Upper lobe of left lung (tissue), 6 donors: ENCODE measurements at places on chromosomes 3 and 15. TPM values are rescaled to one million over a fixed set of nuclear protein-coding genes. Genes with fewer than 3 reads are reported as not detected.

DNA sequence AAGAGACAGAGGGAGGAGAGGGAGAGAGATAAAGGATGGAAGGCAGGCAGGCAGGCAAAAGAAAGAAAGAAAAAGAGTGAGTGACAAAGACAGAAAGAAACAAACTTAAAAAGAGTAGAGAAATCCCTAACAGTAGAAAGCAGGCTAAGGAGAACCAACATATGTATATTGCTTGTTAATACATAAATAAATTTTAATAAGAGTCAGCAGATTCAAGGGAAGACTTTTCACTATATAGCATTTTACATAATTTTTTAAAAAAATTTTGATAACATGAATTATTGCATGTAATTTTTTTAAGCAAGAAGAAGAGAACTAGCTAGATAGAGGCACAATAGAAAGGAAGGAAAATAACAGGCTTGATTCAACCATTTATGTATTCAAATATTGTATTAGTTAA lies 291.6 kb downstream of the KCNH8 start:
- no peak overlapping the region for H3K27ac ChIP-seq
- DNase-seq, result no peak
- H3K4me1 ChIP-seq, result no peaks in the 10 kb centered on the region
- no peak overlapping the region for H3K4me3 ChIP-seq

DNA sequence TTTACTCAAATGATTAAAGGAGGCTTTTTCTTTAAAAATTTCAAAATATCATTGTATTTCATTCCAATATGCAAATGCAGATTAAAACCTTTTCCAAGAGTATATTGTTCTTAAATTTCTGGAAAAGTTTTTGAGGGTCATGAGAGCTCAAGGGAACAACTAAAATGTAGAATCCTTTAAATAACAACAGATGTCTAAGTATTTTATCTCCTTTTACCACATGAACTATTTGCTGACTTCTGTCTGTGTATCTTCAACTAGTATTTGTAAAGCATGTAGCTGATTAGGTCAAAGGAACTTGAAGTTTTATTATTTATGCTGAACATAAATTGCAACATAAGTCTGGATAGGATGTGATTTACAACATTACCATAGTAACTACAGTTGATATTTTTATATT lies 402.6 kb downstream of the CNTN6 start:
- H3K27me3 ChIP-seq, result no peaks in the 10 kb centered on the region
- H3K4me3 ChIP-seq, result no peak overlapping the region
- H3K27ac ChIP-seq, result no peak overlapping the region
- DNase-seq, result no peak
- no peaks in the 10 kb centered on the region for H3K4me1 ChIP-seq

DNA sequence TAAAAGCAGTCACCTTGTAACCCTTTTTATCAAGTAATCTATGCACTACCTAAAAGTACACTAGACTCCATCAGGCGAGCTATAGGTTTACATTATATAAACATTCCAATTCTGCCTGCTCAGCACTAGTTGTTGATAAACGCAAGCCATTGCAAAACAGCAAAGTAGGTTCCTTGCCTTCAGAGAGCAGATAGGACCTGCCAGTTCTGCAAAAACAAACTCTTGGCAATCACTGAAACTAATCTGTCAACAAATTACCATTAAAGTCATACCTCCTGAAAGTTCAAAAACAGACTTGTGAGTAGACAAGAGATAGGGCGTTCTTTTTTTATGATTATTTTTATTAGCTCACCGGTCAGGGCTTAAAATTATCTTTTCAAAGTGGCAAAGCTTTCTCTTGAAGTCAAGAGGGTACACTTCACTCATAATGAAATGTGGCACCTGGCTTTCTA lies 392.5 kb downstream of the FOXP1 start:
- no peak for DNase-seq
- H3K27me3 ChIP-seq, result no peaks in the 10 kb centered on the region
- H3K4me3 ChIP-seq, result no peak overlapping the region
- H3K36me3 ChIP-seq, result no peaks in the 10 kb centered on the region
- no peaks in the 10 kb centered on the region for H3K4me1 ChIP-seq

GRCh38 chr15:38991126-38991525 lies 426.5 kb upstream of the RASGRP1 start:
- H3K27ac ChIP-seq, result no peak overlapping the region
- no peaks in the 10 kb centered on the region for H3K27me3 ChIP-seq
- H3K4me1 ChIP-seq, result peaks cover 2% of the 10 kb centered on the region
- H3K4me3 ChIP-seq, result no peak overlapping the region
- H3K36me3 ChIP-seq, result no peaks in the 10 kb centered on the region

GRCh38 chr15:89751748-89752147 lies 699 bp upstream of the MESP1 start:
- H3K27me3 ChIP-seq, result no peaks in the 10 kb centered on the region
- H3K36me3 ChIP-seq, result no peaks in the 10 kb centered on the region
- DNase-seq, result no peak
- H3K4me3 ChIP-seq, result no peak overlapping the region

DNA sequence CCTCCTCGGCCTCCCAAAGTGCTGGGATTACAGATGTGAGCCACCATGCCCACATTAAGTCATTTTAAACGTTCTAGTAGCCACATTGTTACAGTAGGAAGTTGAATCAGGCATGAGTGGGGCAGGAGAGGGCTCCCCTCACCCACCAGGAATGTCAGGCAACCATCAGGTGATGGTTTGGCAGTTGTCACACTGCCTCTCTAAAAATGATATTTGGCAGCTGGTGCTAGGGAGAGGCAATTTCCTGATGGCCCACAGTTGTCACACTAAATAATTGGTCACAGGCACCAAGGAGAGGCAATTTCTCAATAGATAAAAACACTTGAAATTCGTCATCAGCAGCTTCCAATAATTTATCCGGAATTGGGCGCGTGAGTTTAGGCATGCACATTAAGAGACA lies 79.2 kb upstream of the ABHD2 start:
- DNase-seq, result no peak
- no peaks in the 10 kb centered on the region for H3K36me3 ChIP-seq
- no peak overlapping the region for H3K4me3 ChIP-seq
- no peak overlapping the region for H3K27ac ChIP-seq

Gene C2CD4A
- total RNA-seq, result not detected

DNA sequence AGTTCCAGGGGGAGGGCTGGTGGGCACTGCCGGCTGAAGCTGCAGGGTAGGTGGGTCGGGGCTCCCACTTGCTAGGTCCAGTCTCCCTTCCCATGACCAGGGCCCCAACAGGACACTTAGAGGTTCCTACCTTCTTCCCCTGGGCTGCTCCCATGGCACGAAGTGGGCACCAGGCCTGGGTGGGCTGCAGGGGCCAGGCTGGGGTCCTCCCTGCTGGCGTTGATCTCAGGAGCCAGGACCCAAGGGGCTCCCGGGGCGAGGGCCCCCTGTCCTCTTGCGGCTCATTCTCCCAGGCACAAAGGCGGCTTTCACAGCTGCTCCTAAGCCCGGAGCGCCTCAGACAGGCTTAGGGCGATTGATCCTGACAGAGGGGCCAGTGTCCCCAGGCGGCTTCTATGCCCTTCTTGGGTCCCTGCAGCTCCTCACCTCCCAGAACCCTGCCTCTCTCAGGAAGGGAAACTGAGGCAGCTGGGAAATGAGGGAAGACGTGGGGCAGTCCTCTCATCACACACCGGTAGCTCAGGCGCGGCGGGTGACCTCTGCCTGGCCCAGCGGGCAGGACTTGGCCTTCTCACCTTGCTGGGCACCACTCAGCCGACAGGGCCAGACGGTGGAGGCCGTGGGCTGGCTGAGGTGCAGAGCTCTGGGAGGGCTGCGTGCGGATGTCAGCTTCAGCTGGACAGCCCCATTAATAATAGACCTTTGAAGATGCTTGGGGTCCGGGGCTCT lies 39.6 kb downstream of the FAM3D start:
- no peaks in the 10 kb centered on the region for H3K27me3 ChIP-seq
- no peaks in the 10 kb centered on the region for H3K36me3 ChIP-seq
- no peak overlapping the region for H3K27ac ChIP-seq
- H3K4me3 ChIP-seq, result no peak overlapping the region
- H3K4me1 ChIP-seq, result peaks cover 32% of the 10 kb centered on the region

GRCh38 chr3:105561876-105562275 lies 195.2 kb downstream of the ALCAM start:
- no peaks in the 10 kb centered on the region for H3K36me3 ChIP-seq
- H3K27ac ChIP-seq, result no peak overlapping the region
- no peaks in the 10 kb centered on the region for H3K4me1 ChIP-seq

DNA sequence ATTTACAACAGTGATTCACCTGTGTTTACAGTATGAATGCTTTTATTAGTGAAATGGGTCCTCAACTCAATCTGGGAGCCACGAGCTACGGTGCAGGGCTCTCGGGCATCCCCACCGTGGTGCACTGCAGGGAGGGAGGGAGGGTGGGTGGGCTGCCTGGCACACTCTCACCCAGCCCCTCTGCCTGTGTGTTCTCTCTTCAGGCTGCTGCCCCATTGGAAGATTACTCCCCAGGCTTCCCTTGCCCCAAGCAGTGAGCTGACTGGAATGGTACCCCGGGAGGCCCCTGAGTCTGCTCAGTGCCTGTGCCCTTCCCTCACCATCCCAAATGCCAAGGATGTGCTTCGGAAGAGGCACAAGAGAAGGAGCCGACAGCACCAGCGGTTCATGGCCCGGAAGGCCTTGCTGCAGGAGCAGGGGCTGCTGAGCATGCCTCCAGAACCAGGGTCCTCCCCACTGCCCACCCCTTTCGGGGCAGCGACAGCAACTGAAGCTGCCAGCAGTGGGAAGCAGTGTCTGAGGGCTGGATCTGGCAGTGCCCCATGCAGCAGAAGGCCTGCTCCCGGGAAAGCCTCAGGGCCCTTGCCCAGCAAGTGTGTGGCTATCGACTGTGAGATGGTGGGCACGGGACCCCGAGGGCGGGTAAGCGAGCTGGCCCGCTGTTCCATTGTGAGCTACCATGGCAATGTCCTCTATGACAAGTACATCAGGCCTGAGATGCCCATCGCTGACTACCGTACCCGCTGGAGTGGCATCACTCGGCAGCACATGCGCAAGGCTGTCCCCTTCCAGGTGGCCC lies 5.0 kb downstream of the AEN start:
- no peak overlapping the region for H3K27ac ChIP-seq
- peaks cover 7% of the 10 kb centered on the region for H3K36me3 ChIP-seq
- peaks cover 44% of the 10 kb centered on the region for H3K4me1 ChIP-seq

- H3K4me3 ChIP-seq, result no peak overlapping the region
- no peaks in the 10 kb centered on the region for H3K4me1 ChIP-seq
- no peak for DNase-seq
- H3K27ac ChIP-seq, result no peak overlapping the region
These were observed 106.5 kb upstream of the CTNNB1 start for GRCh38 chr3:41092844-41093243.
